Substantia nigra (tissue), 51 donors: ENCODE measurements at places on chromosomes 5 and 9.
A peak's percentile ranks its signal among the peaks of the same experiment; 100 is the strongest.

- DNase-seq = no peak
These were observed 65.3 kb upstream of the SMC2 start for GRCh38 chr9:104028827-104029226.

- no peak for DNase-seq
These were observed 60.5 kb upstream of the HAND1 start for GRCh38 chr5:154538492-154538891.

DNA sequence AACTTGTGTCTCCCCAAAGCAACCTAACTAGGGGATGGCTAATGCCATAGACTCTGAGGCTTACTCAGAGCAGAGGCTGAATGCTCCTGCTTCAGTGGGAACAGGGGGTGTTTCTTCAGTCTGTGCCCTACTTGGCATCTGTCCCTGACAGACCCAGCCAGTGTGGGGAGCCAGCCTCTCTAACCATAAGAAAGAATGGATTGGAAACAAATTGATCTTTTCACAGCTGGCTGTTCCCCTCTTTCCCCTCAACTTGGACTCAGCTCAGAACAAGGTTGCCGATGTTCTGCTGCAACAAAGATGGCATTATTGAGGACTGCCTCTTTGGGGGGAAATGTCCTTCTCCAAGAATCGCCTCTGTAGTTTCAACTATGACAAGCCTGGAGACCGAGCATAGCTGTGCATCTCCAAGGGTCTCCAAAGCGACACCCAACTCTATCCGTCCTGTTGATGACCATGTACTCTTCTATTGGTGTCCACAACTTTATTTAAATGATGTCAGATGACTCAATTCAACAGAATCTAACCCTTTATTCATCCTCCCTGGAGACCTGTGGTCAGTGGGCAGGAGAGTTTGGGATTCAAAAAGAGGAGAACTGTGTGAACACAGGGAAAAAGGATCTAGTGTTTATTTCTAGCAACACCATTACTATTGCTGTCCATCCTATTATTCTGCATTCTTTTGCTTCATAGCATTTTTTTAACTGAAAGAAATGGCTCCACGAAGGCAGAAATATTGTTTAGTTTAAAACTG lies 24.7 kb upstream of the TNC start:
- peak; percentile 74 for DNase-seq

DNA sequence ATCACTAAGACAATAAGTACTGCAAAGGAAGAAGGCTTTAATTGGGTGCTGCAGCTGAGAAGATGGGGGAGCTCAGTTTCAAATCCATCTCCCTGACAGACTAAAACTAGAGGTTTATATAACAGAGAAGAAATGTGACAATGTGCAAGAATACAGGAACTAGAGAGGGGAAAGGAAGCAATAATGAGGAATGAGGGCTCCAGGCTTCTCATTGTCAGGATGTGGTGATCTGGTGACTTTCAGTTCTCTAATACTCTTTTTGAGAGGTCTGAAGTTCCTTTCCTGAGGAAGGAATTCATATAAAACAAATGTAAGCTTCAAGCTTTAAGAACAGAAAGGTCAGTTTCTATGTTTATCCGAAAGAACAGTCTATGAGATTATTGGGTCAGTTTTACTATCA lies 42.5 kb upstream of the SPATA31E1 start:
- no peak for DNase-seq

DNA sequence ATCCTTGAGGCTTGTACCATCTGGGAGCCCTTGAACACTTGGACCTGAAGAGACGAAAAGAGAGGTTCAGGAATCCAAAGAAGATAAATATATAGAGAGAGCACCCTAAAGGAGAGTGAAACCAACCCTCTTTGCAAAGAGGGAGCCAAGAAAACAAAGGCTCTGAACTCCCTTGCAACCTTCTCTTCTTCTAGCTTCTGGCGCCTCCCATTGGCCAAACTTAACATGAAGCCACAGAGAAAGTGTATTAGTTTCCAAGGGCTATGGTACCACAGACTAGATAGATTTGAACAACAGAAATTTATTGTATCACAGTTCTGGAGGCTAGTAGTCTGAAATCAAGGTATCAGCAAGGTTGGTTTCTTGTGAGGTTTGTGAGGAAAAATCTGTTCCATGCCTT lies 175.1 kb downstream of the HCN1 start:
- DNase-seq = no peak

DNA sequence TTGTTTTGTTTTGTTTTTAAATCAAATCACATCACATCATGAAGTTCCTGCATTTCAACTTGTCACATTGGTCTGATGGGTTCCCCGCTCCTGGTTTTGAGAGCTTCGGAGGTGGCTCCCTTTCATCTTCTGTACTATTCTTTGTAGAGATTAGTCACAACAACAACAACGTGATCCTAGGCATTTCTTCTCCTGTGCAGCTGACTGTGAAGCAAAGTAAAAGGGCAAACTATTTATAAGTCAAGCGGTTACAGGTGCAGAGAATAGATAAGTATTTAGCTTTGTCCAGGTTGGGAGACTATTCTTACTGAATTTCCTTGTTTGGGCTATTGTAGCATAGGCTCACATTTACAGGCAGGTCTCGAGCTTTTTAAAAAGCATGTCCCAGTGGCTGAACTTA lies 197.7 kb upstream of the CDKN2B start:
- no peak for DNase-seq

GRCh38 chr9:113556877-113557593 lies 93.5 kb downstream of the RGS3 start:
- no peak for DNase-seq

GRCh38 chr9:76730801-76731200 lies 33.4 kb upstream of the PCA3 start:
- no peak for DNase-seq

GRCh38 chr5:30928956-30929355 lies 264.5 kb upstream of the CDH6 start:
- DNase-seq = no peak

DNA sequence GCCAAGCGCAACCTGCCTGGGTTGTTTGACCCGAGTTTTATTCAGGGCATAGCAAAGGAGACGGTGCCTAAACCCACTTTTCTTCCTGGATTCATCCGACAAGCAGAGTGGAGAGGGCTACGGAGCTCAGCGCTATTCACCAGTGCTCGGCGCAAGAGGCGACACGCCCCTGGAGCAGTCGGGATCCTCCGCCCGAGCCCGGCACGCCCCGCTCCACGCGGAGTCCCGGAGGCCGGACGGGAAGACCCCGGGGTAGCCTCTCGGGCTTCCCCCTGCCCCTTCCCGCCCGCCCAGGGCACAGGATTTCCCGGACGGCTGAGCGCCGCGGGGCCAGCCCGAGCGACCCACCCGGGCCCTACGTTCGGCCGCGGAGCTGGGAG lies 427 bp downstream of the SERINC5 start:
- peak; percentile 46 for DNase-seq
